ENCODE measurements at places on chromosomes 16 and 17. TPM values are rescaled to one million over a fixed set of nuclear protein-coding genes. Genes with fewer than 3 reads are reported as not detected.

The RGS11 gene
- not detected for total RNA-seq

The PRCD gene
- total RNA-seq, result 1.0 TPM

The KRTAP3-2 gene
- total RNA-seq, result not detected

The PRSS21 gene
- 1.0 TPM for total RNA-seq

The LRRC37B gene
- 5.9 TPM for total RNA-seq

The TMC8 gene
- total RNA-seq, result 7.9 TPM

The RNF112 gene
- total RNA-seq, result 0.42 TPM

The CAPNS2 gene
- 0.33 TPM for total RNA-seq

The ARHGAP23 gene
- 6.4 TPM for total RNA-seq

The IGSF6 gene
- total RNA-seq, result 27.3 TPM

The DOC2B gene
- 1.0 TPM for total RNA-seq

The WBP2 gene
- total RNA-seq, result 29.0 TPM

The PEMT gene
- total RNA-seq, result 180 TPM

The CLEC18A gene
- 1.0 TPM for total RNA-seq

The TEX14 gene
- 0.17 TPM for total RNA-seq

The AGRP gene
- total RNA-seq, result not detected

The MYL11 gene
- not detected for total RNA-seq

The NEUROD2 gene
- total RNA-seq, result not detected

The ELMO3 gene
- 3.8 TPM for total RNA-seq

The CDH3 gene
- 0.19 TPM for total RNA-seq

The HOXB9 gene
- not detected for total RNA-seq

The IGF2BP1 gene
- 22.6 TPM for total RNA-seq

The SMIM36 gene
- not detected for total RNA-seq

The SLC9A5 gene
- 0.05 TPM for total RNA-seq
